ENCODE measurements at places on chromosomes 2 and 18.

DNA sequence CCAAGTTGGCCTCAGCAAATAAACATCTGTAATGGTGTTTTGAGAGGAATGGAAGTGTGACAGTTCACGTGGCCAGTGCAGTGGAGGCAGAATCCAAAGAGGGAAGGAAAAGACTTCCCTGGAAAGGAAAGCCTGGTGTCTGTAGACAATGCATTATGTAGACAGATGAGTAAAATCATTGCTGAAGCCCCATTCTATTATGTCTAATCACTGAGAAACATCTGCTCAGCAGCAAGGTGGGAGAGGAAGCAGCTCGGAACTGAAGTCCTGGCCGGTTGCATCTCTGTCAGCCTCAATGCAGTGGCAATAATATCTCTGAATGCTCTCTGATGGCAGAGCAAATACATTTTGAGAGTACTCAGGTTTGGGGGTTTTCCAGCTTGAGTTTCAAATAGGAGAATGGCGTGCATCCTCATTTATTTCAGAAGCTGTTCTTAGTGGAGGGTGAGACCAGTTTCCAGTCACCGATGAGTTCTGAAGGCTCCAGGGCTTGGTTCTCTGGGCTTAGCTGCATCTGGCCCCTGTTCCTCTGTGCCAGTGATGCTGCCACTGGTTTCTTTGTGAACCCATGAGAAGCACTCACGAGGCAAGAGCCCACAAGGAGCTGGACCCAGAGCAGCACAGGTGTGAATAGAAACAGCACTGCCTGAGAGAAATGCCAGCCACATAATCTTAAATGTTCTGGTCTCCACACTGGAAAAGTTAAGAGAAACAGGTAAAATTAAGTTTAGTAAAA, 63.3 kb downstream of the RPIA start:
- no peak for DNase-seq

GRCh38 chr2:174617120-174617519, 19.5 kb upstream of the WIPF1 start:
- DNase-seq, result no peak

DNA sequence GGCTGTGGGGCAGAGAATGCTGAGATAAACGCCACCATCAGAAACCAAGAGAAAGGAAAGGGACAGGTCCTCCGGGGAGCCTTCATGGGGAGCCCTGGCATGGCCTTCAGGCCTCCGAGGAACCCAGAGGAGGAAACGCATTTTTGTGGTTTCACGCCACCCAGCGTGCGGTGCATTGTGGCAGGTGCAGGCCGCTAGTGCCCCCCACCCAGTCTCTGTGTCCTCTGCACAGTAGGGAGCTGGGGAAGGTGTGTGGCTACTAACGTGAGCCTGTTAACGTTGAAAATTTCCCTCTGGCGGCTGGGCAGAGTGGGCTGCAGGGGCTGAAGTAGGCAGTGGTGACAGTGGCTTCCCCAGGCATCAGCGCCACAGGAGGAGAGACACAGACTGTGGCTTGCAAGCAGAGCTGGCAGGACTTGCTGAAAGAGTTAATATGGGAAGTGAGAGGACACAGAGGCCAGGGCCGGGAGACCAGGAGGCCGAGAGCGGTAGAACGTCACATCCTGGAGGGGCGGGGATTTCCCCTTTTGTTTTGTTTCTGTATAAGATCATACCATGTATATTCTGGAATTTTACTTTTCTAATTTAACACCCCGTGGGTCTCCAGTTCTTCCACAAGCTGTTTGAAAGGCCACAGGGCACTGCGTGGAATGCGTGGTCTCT, 166.9 kb downstream of the GBX2 start:
- DNase-seq, result no peak

DNA sequence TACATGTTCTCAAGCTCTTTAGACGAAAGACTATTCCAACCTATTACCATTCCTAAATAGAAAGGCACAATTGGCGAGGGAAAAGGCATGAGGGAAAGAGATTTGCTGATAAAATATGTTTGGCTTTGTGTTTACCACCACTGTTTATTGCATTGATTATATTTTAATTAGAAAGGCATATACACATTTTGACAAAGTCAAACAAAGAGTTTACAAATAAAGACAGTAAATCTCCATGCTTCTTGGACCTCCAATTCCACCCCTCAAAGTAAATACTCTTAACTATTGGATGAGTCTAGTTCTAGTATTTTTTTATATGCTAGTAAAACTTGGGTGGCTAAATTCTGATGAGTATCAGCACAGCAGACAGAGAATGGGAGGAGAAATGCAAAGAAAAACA, 521.4 kb downstream of the FBXO15 start:
- no peak for DNase-seq

DNA sequence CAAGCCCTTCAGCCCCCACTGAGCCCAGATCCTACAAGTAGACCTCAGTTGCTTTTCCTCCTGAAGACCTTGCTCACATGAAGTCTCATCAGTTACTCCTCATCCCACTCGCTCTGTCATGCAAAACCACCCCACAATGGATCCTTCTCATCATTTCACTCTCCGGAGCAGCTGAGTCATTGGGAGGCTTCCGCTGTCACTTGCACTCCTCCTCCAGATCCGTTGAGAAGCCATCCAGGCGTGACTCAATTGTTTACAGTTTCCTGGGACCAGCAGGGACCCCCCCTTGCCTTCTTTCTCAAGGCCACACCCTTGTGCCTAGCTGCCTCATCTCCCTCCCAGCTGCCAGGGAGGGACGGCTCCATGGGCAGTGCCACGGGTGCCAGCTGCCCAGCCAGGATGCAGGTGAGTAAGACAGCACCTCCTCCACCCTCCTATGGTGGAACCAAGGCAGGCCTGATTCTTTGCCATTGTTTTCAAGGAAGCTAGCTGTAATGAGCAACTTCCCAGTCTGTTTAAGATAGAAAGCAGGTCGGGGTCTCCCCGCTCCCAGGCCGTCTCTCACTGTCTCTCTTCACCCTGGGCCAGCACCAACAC, 16.3 kb downstream of the GPR55 start:
- DNase-seq, result peak; percentile 89

DNA sequence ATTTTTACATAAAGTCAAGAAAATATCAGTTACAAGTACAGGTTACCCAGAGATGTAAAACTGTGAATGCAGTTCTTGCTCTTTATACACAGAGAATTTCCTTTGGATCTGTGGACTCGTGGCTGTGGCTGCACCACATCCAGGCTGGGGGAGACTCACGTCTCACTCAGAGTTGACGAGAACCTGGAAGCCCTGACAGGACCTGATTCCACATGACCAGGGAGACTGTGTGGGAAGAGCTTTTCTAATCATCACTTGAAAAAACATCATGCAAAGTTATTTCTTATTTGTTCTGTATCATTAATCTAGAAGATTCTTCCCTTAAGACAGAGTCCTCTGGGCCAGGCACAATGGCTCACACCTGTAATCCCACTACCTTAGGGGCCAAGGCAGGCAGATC, 1159.0 kb downstream of the RPIA start:
- DNase-seq, result no peak

- no peak for DNase-seq
Observed at GRCh38 chr18:48228841-48229240, 180.3 kb downstream of the ZBTB7C start.

GRCh38 chr2:173075056-173075780, 428 bp upstream of the MAP3K20 start:
- DNase-seq, result no peak

DNA sequence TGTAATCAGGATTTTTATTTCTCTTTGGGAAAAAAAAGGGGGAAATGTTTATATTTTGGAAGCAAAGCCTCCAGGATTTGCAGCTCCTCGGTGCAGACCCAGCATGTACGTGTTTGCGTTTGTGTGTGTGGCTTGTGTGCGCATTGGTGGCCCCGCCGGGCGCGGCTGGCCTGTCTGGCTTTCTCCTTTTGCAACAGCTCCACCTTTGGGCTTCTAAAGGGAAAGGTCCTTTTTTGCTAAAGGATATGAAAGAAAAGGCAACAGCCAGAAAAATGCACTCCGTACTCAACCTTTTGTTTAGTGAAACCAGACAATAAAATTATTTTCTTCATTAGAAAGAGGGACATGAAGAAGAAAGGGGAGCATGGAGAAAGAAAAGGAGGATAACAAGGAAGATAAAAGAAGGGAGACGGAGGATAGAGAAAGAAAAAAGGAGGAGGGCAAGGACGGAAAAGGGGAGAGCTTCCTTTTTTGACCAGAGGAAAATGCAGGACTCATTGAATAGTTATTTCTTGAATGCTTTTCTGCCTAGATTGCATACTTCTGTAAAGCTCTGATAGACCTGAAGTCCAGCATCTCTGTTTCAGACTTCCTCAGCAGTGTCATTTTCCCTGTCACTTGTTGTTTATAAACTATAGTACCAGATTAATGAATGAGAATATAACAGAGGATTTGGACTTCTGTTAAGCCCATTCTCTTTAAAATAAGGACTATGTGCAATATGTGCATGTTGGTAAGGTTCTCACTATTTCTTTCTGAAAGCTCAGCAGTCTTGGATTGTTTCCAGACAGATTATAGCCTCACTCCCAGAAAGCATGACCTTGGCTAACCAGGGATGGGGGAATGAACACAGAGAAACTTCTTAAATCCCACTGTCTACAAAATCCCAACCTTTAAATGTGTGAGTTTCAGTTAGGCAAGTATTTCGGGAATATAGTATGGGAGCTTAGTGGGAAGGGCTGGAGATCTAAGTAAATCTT, 563.1 kb upstream of the PIK3C3 start:
- no peak for DNase-seq

GRCh38 chr18:63223837-63224236, 95.7 kb downstream of the BCL2 start:
- DNase-seq, result no peak

DNA sequence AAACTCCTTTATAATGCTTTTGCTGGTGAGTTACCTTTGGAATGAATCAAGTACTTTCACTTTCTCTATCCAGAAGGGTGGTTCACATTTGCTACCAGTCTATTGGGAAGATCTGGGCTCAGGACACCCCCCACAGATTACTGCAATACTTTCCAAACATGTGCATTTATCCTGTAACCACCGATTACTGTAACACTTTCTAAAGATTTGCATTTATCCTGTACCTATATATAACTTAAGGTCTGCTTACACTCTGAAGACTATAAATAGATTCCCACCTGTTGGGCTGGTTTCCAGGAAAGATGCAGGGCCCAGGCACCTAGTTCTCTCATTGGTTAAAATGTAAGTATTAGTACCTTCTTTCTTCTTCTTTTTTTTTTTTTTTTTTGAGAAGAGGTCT, 113.0 kb upstream of the NEDD4L start:
- DNase-seq, result no peak

GRCh38 chr18:42038936-42039335, 83.9 kb downstream of the PIK3C3 start:
- no peak for DNase-seq

GRCh38 chr2:137009953-137010352, 244.6 kb downstream of the THSD7B start:
- DNase-seq, result no peak

DNA sequence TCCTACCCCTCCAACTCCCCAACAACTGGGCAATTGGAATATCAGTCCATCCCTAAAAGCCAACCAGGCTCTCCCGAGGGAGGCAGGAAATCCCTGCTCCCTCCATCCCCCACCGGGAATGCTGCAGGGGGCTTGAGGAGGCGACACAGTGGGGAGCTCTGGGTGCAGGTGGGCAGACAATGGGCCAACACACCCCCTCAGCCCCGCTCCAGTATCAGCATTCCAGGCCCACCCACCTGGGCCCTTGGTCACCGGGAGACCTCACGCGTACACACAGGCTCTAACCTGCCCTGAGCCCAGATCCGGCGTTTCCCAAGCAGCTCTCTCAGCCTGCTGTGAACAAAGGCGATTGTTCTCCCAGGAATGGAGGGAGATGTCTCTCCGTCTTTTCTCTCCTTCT, 37.6 kb upstream of the FZD7 start:
- DNase-seq, result peak; percentile 46

GRCh38 chr2:159108181-159108893, 139.9 kb downstream of the TANC1 start:
- DNase-seq, result no peak

DNA sequence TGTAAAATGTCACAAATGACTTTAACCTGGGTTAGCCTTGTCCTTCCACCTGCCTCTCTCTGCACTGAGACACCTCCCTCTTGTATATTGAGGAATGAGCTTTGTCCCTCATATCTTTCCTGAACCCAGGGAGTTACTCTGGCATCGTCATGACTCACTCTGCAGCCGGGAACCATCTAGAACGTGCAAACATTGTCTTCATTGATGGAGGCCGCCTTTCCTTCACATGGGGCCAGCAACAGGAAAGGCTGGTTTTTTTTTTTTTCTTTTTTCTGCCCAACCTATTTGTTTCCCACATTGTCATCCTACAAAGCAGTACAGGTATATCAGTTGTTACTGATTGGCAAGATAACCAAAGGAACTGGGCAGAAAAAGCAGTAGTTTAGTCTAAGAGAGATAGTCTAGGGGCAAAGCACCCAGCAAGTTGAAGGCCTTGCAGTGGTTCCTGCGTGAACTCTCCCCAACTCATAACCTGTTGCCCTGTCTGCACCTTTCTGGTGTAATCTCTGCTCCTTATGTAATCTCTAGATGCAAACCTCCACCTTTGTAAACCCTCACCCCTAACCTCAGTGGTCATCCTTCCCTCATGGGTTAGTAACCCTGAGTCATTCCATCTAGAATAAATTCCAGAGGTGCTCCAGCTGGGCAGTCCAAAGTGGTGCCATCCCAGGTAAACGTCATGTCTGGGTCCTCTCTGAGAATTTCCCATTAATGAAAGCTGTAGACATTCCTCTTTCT, 38.3 kb downstream of the SLC40A1 start:
- no peak for DNase-seq

- no peak for DNase-seq
Observed at GRCh38 chr2:98857001-98857400, 79.0 kb downstream of the CRACDL start.

DNA sequence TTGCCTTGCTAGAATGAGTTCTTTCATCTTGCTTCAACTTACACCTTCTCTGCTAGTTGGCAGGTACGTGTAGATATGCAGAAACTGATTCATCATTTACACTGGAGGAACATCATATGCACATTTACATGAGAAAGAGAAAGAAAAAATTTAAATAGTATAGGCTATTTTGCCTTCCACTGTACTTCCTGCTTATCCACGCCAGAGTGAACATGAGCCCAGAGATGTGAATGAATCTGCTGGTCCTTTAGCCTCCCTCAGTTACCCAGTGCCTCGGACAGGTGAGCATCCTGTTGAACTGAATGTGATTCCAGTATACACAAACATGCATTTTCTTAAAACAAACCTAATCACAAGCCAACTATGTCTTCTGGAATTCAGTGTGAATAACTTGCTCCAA, 83.6 kb downstream of the SESTD1 start:
- no peak for DNase-seq

- DNase-seq, result no peak
Observed at GRCh38 chr2:203341741-203342310, 13.6 kb downstream of the ABI2 start.

All from epithelial cell of prostate (primary cell).